ENCODE measurements at places on chromosomes 13 and 19.

GRCh38 chr13:19759669-19760068, 23.1 kb downstream of the PSPC1 start:
- no peak for DNase-seq

GRCh38 chr19:8251025-8251472, 41.9 kb downstream of the CERS4 start:
- peak; percentile 85 for DNase-seq

- peak; percentile 10 for DNase-seq
These were observed 21.4 kb upstream of the ERVV-1 start for GRCh38 chr19:52992109-52993004.

GRCh38 chr19:10402441-10403038, 802 bp downstream of the CDC37 start:
- DNase-seq, result peak; percentile 69

GRCh38 chr19:15280915-15281683, 48.9 kb upstream of the EPHX3 start:
- DNase-seq, result peak; percentile 83

DNA sequence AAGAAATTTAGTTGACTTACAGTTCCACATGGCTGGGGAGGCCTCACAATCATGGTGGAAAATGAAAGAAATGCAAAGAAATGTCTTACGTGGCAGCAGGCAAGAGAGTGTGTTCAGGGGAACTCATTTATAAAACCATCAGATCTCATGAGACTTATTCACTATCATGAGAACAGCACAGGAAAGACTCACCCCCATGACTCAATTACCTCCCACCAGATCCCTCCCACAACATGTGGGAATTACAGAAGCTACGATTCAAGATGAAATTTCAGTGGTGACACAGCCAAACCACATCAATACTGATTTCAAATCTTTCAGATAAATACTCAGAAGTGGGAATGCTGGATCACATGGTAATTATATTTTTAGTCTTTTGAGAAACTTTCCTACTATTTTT, 1357.9 kb downstream of the SLITRK5 start:
- no peak for DNase-seq

DNA sequence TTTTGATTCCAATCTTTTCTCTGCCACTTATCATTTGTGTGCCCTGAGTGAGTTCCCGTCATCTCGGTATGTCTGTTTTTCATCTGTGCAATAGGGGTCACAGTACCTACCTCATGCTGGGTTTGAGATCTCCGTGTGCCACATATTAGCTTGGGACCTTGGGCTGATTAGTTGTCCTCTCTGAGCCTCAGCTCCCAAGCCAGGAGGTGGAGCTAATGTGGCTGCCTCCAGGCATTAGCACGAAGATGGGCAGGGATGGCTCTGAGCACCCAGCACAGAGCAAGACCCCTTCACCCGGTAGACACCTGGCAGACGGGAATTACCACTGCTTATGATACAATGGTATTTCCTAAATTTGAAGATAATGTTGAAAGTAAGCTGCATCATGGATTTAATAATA, 35.8 kb upstream of the XPO4 start:
- no peak for DNase-seq

DNA sequence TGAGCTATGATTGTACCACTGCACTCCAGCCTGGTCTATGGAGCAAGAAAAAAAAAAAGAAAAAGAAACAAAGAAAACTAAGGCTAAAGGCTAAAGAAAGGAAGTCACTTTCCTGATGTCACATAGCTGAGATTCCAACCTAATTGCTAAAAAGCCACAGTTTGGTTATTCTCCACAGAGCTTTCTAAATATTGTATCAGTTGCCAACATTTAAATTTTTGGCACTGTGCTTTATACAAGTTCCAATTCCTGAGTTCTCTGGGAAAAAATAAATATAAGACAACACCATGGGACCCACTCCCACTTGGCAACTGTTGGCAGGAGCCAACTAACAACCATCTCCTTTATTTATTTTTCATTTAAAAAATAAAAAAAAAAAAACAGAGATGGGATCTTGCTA, 11.2 kb upstream of the LYPD3 start:
- no peak for DNase-seq

DNA sequence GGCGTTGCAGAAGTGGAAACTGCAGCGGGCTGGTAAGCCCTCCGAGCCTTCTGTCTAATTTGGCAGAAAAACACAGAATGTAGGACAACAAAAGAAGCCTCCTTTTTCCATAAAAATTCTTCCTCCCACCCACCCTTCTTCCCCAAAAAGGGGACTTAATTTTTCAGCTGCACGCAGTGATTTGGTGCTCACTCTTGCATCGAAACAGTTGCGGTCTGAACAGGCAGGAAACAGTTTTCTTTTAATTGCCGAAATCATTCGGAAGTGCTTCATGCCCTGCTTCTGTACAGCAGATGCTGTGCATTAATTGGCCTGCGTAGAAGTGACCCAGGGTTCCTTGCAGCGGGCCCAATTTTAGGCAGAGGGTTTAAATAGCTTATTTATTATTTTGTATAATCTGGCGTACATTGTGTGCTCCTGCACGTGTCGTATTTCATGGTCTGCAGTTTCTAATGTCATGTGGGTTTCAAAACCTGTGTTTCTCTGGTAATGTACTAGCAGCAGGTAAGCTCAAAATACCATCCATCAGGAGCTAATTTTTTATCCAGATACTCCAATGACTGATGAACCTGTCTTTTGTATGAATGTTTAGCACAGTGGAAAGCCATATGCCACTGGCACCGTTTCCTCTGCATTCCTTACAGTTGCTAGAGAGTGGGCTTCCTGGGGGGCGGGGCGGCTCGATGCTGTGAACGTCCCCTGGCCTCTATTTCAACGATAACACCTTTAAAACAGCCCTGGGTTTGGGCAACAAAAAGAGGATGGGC, 66.6 kb downstream of the GGACT start:
- no peak for DNase-seq

GRCh38 chr19:44891016-44891882, at the start of gene TOMM40:
Gene TOMM40 (plus strand): TSS chr19:44891254. CDS start chr19:44891416, 162 bp downstream.
- peak; percentile 100 for DNase-seq

DNA sequence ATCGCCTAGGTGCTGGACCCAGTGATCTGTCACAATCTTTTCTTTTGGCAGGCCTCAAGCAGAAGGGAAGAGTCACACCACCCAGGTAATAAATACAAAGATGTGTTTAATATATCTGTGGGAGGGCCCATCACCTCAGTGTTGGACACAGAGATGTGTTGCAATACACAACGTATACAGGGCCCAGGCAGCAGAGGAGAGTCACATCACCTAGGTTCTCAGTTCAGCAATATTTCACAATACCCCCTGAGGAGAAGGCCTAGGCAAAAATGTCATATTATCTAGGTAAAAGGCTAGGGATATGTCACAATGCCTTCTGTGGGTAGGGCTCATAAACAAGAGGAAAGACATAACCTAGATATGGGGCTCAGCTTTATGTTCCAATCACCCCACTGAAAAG, 53.5 kb upstream of the ZNF728 start:
- no peak for DNase-seq

- DNase-seq, result peak; percentile 10
These were observed 249.1 kb downstream of the GPC5 start for GRCh38 chr13:91647361-91647990.

DNA sequence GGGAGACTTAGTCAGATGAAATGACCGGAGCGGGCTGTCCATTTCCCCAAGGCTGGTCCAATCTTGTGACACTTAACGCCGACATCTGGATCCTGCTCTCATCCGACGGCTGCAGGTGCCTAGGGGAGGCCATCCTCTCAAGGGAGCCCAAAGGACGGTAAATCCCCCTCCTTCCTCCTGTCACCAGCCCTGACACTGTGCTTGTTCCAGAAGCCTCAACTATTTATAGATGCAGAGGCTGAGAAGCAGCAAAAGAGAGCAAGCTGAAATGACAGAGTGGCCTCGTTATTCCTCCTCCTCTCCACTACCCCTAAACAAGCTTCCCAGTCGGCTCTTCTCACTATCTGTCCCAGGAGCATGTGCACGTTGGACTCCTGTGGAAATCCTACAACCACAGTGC, 533.7 kb downstream of the LIG4 start:
- DNase-seq, result no peak

GRCh38 chr19:31610018-31610417, 260.8 kb upstream of the TSHZ3 start:
- DNase-seq, result no peak

DNA sequence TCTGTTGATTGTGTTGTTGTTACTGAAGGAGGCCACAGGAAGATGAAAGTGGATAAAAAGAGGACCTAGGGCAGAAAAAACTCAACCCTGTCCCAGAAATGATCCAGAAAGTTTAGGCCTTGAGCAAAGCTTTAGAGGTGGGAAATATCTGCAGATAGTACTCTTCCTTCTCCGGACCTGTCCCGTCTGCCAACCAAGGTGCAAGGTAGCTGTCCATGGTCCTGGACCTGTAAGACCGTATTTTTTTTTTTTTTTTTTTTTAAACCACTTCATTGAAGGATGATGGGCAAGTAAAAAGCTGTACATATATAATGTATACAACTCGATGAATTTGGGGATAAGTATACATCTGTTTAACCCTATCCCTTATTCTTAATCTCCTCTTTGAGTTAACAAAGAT, 225.9 kb downstream of the OLFM4 start:
- no peak for DNase-seq

- DNase-seq, result no peak
These were observed 18.8 kb downstream of the PDCD5 start for GRCh38 chr19:32599736-32600157.

- no peak for DNase-seq
These were observed at the start of gene CD209 for GRCh38 chr19:7746903-7747884. Gene CD209 (minus strand): TSS chr19:7747534. CDS start chr19:7747511, 23 bp downstream.

- no peak for DNase-seq
These were observed 2.1 kb downstream of the CLEC4G start for GRCh38 chr19:7729831-7730285.

- DNase-seq, result no peak
These were observed 28.4 kb upstream of the ZNF681 start for GRCh38 chr19:23787106-23787505.

- no peak for DNase-seq
These were observed 1.3 kb downstream of the SHISA7 start for GRCh38 chr19:55441692-55442321.

Measured in heart left ventricle (tissue), 16 donors.